Spleen (tissue), 13 donors: ENCODE measurements at places on chromosomes 5 and 9. TPM values are rescaled to one million over a fixed set of nuclear protein-coding genes. Genes with fewer than 3 reads are reported as not detected.

IFNK gene
- not detected for polyA plus RNA-seq

GABRA6 gene
- 0.07 TPM for polyA plus RNA-seq

PCDHA3 gene
- 0.03 TPM for polyA plus RNA-seq

- DNase-seq, result no peak
Measured at GRCh38 chr9:112176524-112176923, 1.4 kb upstream of the SUSD1 start.

DNA sequence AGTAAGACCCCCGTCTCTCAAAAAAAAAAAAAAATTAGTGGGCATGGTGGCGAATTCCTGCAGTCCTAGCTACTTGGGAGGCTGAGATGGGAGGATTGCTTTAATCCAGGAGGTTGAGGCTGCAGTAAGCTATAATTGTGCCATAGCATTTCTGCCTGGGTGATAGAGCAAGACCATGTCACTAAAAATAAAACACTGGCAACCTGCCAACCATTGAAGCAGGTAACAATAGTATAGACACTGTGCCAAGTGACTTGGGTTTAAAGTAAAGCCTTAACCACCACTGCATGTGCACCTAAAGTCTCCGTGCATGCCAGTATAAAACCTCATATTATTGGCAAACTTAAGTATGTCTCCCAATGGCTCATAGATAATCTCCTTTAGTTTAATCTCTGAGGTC, 3.4 kb upstream of the APBA1 start:
- no peak for DNase-seq

GRCh38 chr9:124513376-124513994, 6.3 kb upstream of the NR5A1 start:
- no peak for DNase-seq

DNA sequence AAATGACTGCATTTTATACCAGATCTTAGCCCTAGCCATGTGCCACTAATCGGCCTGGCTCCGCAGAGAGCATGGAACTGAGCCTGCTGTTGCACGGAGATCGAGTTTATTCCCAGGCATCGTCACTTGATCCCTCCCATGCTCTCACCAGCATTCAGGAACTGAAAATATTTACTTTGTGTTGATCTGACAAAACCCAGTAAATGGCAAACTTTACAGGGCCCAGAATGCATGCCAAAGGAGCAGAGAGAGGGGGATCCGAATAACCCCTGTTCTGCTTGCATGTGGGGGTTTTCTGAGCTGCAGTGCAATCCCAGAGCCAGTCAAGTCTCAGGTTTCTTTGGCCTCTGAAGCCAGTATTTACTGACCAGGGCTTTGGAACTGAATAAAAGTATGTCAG, 87.3 kb downstream of the GAS1 start:
- no peak for DNase-seq

GRCh38 chr5:153777681-153778581, 260.8 kb downstream of the FAM114A2 start:
- DNase-seq, result no peak
